ENCODE measurements at places on chromosomes 12 and 14.

DNA sequence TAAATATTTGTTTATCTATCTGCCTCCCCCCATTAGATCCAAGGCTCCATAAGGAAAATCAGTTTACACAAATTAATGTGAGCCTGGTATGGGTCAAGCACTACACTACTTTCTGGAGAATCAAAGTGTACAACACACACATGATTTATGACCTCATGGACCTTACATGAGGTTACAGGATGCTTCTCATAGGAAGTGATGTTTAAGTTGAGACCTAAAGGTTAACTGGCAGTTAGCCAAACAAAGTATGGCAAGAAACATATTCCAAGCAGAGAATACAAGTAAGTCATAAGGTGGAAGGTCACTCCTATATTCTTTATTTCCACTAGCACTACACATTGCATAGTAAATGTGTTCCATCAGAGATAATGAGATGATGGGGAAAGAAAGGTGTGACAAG lies 39.2 kb downstream of the OSBPL8 start:
- no peak for DNase-seq

DNA sequence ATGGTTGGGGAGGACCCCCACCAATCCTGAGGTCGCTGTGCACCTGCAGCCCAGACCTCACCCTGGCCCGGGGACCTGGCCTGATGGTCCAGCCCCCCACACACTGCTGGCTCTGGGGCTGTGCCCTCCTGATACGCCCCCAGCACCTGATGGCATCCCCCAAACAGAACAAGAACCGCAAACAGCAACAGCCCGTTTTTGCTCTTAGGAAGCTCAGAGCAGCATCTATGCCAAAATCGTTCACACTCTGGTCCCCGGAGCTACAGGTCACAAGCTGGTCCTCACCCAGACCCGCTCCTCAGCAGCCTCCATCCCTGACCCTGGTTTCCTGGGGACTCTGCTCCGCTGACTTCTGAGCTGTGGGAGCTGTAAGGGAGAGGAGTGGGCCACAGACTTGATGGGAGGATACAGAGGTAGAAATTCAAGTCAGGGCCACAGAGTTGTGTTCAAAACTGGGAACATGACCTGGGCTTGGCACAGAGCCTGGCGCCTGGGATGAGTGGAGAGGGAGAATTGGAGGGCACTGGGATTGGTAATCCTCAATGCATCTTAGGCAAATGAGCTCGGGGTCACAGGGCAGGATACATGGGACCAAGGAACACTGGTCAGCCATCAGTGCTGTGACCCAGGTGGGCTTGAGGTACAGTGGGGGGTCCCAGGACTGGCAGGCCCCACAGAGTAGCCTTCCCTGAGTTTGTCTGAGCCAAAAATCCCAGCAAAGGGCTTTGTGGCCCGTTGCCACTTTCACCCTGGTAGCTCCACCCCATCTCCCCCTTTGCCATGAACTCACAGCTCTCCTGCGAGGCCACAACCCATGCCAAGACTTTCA lies 170.9 kb upstream of the RTL1 start:
- DNase-seq: no peak

GRCh38 chr12:51346581-51346980 lies at the start of gene CELA1:
Gene CELA1 (minus strand): TSS chr12:51346679. CDS start chr12:51346638, 41 bp downstream.
- DNase-seq: no peak

- no peak for DNase-seq
Measured at GRCh38 chr14:23877111-23877510, 76.5 kb upstream of the DHRS4 start.

- no peak for DNase-seq
Measured at GRCh38 chr12:105083031-105083430, 1.2 kb downstream of the ALDH1L2 start.

All from activated CD8-positive, alpha-beta memory T cell treated with anti-CD3 and anti-CD28 coated beads for 48 hours (primary cell).